NCI-H1092 treated with DMSO at 0.1 percent for 48 hours (cell line): ENCODE measurements at places on chromosomes 16 and 17.

- DNase-seq, result no peak
Observed at GRCh38 chr17:79956853-79957252, 78.8 kb downstream of the TBC1D16 start.

DNA sequence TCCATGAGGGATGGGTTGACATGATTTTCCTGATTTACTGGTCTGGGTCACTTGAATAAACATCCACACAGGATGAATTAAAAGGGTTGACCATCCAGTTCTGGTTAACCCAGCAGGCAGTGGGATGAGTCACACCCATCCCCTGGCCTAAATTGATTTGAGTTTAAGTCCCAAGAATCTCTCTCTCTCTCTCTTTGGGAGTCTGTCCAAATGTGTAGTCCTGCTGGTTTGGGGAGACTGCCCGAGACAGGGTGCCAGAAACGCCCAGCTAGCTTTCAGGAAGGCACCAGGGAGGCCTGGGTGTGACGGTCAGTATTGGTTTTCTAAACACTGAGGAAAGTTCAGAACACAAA is 38.8 kb downstream of the SCPEP1 start:
- DNase-seq, result no peak

GRCh38 chr16:55539488-55539887 is 27.0 kb upstream of the CAPNS2 start:
- DNase-seq, result no peak

DNA sequence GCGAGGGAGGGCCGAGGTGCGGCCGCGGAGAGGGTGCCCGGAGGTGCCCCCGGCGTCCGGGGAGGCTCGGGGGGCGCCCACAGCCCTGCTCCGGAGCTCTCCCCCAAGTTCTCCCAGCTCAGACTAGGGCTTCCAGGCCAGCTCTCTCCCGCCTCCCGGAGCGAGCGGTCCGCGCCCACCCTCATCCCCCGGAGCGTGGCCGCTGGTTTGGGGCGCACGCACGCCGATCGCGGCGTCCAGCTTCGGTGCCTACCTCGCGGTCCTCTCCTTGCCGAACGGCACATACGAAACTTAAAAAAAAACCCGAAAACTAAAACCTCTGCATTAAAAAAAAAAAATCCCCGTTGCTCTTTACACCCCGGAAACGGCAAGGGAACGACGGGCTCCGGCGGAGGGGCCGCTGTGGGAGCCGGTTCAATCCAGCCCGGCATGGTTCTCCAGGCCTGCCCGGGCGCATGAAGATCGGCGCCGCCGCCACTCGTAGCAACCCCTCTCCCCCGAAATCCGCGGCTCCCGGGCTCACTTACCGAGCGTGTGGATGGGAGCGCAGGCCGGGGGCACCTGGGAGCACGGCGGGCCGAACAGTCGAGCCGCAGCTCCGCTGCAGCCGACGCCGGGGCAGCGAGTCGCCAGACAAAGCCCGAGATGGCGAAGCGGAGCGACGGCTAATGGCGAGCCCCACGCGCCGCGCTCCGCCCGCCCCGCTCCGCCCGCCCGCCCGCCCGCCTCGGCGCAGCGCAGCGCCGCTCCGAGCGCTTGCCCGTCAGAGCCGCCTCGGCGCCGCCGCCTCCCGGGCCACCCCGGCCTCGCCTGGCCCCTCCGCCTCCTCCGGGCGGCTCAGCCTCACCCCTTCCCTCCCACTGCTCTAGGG is 973 bp upstream of the UBTF start:
- peak; percentile 70 for DNase-seq

DNA sequence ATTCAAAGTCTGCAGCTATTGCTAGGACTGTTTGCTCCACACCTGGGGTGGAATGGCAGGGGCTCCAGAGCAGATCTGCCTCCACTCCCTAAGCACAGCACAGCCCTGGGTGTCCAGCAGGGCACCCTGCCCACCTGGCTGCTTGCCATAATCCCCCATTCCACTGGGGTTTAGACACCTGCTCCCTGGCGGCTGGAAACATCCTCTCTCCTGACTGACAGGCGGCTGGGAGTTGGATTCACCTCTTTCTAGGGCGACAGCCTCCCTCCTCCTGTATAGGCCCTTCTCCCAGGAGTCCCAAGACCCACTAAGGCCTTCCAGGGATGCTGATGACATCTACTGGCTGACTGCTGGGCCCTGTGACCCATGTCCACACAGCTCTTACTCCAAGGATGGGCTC is 18.0 kb downstream of the HDAC5 start:
- peak; percentile 59 for DNase-seq

DNA sequence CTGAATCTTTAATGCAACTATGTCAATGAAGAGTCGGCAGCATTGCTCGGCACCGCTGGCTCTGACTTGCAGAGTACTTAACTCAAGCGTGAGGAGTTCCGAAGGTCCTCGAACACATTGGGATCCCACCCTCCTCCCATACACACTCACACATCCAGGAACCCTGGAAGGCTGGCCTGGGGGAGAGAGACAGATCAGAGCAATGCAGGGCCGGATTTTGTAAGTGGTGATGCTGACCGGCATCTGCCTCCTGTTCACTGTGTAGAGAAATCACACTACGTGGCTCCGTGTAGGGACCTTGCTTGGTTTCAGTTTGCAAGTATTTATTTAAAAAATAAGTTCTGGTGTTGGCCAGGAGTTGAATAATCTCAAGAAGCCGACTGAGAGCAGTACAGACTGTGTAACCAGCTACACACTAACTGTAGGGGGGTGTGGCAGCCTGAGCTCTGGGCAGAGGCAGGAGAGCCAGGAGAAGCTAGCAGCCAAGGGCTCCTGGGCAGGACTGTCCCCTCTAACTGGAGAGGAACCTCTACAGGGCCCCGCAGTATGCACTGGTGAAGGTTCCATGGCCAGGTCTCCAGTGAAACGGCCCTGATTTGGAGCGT is 190.2 kb upstream of the TNRC6C start:
- DNase-seq, result no peak

GRCh38 chr17:298791-299450 is 53.7 kb downstream of the RPH3AL start:
- no peak for DNase-seq

GRCh38 chr17:4583782-4584100 is 588 bp upstream of the SMTNL2 start:
- DNase-seq, result no peak

GRCh38 chr16:3158026-3158509 is 23.2 kb downstream of the ZNF213 start:
- DNase-seq, result no peak

DNA sequence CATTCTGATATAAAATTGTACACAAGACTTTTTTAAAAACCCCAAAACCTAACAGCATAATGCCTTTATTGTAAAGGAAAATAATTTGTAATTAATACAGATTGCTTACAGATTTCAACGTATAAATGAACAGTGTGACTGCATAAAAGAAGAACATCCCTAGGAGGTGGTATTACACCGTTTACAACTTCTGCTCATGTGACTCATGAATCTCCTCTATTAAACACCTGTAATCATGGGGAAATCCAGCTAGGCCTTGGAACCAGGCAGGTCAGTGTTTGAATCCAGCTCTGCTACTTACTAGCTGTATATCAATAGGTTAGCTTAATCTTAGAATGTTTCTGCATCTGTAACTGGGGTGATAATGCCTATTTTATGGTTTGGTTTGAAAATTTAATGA is 15.2 kb downstream of the RABEP1 start:
- DNase-seq, result no peak

GRCh38 chr16:81487301-81487720 is 42.7 kb downstream of the CMIP start:
- no peak for DNase-seq

DNA sequence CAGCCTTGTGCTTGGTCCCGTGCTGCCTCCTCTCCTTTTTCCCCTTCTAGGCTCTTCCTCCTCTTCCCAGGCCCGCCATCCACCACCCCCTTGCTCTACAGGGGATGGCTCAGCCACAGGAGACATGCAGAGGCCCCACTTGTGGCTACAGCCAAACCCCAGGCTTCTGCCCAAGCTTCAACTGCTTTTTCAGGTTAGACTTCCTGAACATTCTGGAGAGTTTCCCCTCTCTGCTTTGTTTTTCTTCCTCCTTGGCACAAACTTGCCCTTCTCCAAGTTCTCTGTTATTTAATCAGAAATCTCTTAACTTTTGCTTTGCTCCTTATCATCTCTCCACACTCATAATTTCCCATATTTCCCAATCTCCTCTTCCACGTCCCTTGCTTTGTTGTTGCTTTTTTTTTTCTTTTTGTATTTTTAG is 18.3 kb upstream of the HAS3 start:
- DNase-seq, result no peak

DNA sequence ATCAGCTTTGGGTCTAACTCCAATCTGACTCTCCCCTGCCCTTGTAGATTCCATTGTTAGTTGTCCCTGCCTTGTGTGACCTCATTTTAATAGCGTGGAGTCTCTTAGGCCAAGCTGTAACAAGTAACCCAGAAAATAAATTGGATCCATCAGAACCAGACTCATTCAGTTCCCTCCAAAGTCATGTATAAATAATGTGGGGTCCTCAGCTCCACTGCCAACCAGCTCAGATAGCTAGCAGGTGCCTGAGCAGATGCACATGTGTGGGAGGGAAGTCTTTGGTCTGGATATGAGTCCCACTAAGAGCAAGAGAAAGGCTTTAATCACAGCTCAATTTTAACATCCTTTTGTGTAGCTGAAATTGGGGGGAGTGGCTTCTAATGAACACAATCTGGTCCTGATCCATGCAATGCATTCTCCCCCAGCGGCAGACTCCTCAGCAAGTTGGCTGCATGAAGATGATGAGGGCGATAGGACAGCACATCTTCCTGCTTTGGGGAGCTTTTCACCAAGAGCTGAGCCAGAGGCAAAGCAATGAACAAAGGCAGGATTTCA is 151.6 kb downstream of the ABCC12 start:
- no peak for DNase-seq

GRCh38 chr17:2211661-2212399 is 91.8 kb downstream of the SMG6 start:
- no peak for DNase-seq

- DNase-seq, result no peak
Observed at GRCh38 chr16:60640038-60640437, 1396.2 kb downstream of the CDH8 start.

- no peak for DNase-seq
Observed at GRCh38 chr16:30603945-30604315, 6.3 kb downstream of the ZNF689 start.

DNA sequence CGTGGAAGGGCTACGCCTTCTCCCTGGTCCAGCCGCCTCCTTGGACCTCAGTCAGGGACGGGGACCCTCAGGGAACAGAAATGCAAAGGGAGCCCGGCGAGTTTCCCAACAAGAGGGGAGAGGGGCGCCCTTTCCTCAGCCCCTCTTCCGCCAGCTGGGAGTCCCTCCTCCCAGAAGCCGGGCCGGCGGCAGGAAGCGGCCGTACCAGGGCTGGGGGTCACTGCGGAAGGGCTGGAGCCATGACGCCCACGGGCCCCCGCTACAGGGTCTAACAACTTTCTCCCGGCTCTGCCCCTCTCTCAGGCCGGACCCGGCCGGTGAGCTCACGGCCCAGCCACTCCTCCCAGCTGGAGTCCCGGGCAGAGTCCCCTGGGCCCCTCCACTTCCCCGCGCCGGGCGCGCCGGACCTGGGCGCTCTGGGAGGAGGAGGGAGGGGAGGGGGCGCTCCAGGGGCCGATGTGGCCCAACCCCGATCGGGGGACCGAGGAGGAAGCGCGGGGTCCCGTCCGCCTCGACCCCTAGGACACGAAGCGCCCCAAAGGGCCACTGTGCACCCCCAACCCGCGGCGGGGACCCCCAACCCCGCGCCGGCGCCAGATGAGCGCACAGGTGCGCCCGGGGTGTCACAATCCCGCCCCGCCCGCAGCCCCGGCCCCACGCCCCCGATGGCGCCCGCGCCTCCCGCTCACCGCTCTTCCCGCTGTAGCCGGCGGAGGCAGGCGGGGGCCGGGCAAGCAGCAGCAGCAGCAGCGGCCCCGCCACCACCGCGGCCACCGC is 578 bp downstream of the PGAP6 start:
- no peak for DNase-seq
